ENCODE measurements at places on chromosomes 3 and 15. TPM values are rescaled to one million over a fixed set of nuclear protein-coding genes. Genes with fewer than 3 reads are reported as not detected.

The HDDC3 gene
- 15.5 TPM for total RNA-seq

The NMNAT3 gene
- total RNA-seq, result 12.1 TPM

DNA sequence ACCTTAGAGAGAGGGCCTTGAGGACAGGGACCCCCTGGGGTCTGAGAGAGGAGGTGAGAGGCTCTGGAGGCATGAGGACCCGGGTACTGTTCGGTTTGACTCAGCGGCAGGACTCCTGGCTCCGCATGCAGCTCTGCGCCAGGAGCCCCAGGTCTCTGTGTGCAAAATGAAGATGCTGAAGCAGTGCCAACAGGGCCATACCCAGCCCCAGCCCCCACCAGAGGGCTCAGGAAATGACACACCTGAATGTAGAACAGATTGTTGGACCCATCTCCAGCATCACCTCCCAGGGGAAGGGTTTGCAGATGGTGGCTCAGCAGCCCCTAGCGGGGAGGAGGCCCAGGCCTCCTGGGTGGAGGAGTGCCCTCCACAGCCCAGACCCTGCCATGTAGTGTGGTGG lies 30.2 kb downstream of the EPHB3 start:
- DNase-seq, result no peak

DNA sequence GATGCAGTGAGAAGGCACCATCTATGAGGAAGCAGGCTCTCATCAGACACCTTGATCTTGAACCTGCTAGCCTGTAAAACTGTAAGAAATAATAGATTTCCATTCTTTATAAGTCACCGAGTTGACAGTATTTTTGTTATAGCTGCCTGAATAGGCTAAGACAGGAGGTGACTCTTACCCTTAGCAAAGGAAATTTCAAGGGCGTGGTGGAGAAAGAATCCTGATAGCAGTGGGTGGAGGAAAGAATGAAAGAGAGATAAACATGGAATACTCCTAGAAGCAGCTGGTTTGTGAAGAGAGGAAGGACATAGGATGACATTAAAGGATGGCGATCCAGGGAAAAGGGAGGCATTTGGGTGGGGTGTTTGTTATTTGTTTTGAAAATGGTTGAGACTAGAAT lies 41.4 kb downstream of the SIDT1 start:
- no peak for DNase-seq

- no peak for DNase-seq
Observed at GRCh38 chr3:171733561-171733960, 76.7 kb downstream of the PLD1 start.
